ENCODE measurements at places on chromosomes 7 and 10.

- DNase-seq, result no peak
Measured at GRCh38 chr10:3399756-3400155, 227.2 kb upstream of the PITRM1 start.

- no peak for DNase-seq
Measured at GRCh38 chr7:39083781-39084180, 106.1 kb downstream of the POU6F2 start.

DNA sequence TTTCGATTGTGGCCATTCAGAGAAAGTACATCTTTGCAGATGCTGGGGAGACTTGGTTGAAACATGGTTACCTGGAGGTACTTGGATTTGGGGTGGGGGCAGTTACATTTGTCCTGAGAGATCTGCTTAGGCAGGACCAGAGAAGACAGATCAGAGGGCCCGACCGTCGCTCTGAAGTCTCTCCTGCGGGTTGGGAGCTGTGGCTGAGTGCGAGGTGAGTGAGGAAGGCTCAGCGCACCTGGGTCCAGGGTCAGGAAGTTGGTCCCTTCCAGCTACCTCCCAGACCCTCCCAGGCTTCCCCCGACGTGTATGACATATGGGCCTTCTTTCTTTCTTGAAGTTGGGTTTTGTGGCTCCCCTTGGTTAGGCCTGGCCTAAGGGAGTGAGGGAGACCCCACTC lies 56.3 kb downstream of the LHPP start:
- no peak for DNase-seq

- DNase-seq, result no peak
Measured at GRCh38 chr10:103660364-103661197, 167.1 kb downstream of the NEURL1 start.

DNA sequence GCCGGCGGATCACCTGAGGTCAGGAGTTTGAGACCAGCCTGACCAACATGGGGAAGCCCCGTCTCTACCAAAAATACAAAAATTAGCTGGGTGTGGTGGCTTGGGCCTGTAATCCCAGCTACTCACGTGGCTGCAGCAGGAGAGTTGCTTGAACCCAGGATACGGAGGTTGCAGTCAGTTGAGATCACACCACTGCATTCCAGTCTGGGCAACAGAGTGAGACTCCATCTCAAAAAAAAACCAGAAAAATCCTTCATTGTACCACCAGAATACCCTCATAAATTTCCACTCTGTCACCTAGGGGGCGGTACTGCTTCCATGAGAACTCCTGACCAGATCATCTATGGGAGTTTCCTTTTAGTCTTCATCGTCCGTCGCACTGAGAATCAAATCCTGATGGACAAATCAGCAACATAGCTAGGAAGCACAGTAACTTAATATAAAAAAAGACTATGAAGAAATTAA lies 225.8 kb upstream of the KLF14 start:
- no peak for DNase-seq

GRCh38 chr10:90849956-90850749 lies 7.7 kb downstream of the HTR7 start:
- DNase-seq, result no peak

GRCh38 chr10:79093658-79094411 lies 25.1 kb downstream of the ZMIZ1 start:
- no peak for DNase-seq

- DNase-seq, result no peak
Measured at GRCh38 chr7:57182031-57182430, 49.8 kb upstream of the ZNF479 start.

DNA sequence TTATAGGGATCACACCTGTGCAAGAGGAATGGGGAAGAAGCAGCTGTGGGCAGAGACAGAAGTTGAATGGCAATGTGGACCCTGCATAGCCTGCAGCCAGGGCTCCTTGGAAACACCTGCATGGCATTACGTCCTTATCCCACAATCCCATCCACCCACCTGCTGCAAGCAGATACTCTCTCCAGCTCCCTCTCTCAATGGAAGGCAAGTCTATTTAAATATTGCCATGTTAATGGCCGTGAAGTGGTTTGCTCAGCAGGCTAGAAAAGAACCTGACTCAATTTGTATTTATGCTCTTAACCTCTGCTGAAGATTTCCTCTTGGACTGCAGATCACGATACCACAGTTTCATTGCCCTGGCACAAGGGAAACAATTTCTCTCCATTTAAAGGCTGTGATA lies 417.0 kb downstream of the TYW1 start:
- DNase-seq, result no peak

GRCh38 chr7:51224811-51225595 lies 91.6 kb downstream of the COBL start:
- no peak for DNase-seq

GRCh38 chr7:8378349-8379019 lies 54.9 kb upstream of the NXPH1 start:
- DNase-seq, result no peak

GRCh38 chr10:4710858-4711257 lies 115.1 kb upstream of the AKR1E2 start:
- no peak for DNase-seq

GRCh38 chr7:73921623-73922528 lies 60.9 kb downstream of the TMEM270 start:
- DNase-seq, result no peak

GRCh38 chr7:155384751-155385150 lies 73.2 kb upstream of the EN2 start:
- DNase-seq, result no peak

DNA sequence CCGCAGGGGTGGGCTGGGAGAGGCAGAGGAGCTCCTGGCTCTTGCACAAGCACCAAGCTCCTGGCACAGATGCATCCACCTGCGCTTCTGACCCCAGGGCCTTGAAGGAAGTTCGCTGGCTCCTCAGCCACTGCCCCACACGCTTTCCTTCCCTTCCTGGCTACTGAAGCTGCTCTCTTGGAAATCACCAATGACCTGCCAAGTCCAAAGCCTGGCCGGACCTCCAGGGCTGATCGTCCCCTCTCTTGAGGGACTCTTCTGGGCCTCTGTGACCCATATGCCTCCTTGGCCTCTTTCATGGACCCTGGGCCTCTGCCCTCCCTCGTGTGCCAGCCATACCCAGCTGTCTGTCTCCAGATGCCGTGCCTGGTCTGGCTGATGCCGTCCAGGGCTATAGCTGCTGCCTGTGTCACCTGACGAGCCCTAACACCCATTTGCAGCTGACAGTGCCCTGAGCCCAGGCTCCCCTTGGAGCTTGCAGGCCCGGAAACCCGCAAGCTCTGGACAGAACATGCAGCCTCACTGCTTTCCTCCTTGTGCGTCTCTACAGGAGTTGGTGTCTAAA lies 113.4 kb downstream of the PRKAG2 start:
- DNase-seq, result no peak

- no peak for DNase-seq
Measured at GRCh38 chr10:59008452-59008851, 168.0 kb upstream of the PHYHIPL start.

DNA sequence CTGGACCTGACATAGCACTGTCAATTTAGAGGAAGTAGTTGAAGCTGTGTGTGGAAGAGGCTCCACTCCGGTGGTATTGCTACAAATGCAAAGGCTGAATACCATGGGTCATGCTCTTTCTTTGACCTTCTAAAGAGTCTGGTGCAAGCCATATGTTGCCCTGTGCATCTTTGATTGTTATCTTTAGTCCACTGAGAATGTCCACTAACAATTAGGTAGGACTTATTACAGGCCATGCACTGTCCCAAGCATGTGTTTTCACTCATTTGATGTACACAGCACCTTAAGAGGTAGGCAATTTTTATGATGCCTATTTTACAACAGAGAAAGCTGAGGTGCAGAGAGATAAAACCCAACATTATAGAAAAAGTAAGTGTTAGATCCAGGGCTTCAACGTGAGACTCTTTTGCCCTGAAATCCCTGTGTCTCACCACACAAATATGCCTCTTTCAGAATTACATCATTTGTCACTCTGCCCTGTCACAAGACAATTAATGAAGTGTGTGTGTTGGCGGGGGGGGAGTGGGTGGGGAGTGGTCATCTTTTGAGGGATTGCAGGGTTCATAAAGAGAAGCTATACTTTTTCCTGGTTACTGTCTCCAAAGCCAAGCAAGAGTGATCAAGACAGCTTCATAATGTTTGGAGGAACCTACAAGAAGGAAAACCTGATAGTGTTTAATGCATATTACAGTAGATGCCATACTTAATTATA lies 637.6 kb upstream of the IGFBP3 start:
- no peak for DNase-seq

DNA sequence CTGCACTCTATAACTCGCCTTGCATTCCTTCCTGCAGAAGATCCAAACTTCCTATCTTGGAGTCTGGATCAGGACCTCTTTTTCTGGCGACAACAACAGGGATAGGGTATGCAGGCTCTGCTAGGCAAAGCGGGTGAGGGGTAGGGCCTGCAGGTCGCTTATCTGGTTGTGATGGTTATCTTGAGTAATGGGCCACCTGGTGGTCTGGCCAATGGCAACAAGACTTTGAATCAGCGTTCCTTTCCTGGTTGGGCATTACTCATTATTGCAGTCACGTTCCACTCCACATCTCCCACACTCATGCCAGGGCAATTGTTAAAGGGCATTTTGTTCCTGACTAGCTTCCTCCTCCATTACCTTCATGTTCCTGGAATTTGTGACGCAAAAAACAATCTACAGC lies 48.4 kb upstream of the PLXDC2 start:
- DNase-seq, result peak; percentile 22

GRCh38 chr10:76089556-76090180 lies 658.2 kb downstream of the LRMDA start:
- DNase-seq, result no peak

GRCh38 chr7:74003621-74004020 lies 24.4 kb upstream of the ELN start:
- no peak for DNase-seq

DNA sequence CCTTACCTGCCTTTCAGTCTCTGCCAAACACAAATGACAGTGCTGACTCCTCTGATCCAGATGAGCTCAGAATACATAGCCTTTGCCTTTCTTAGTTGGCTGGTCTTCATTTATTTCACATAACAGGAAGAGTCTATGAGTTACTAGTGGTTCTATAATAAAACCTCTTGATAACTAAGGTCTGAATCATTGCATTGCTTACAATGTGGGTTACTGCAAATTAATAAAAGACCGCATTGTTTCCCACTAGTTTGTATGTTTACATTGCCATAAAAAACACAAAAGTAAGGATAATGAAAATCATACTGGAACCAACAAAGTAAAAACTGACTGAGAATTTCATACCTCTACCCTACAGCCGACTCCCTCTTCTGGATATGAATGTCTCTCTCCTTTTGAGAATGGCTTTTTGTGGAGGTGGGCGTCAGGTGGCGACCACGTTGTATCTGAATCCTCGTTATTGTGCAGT lies 62.0 kb upstream of the AKR1E2 start:
- DNase-seq, result no peak

GRCh38 chr7:18610331-18610948 lies 114.9 kb downstream of the HDAC9 start:
- peak; percentile 27 for DNase-seq

- DNase-seq, result no peak
Measured at GRCh38 chr7:48360574-48360973, 189.3 kb downstream of the ABCA13 start.

DNA sequence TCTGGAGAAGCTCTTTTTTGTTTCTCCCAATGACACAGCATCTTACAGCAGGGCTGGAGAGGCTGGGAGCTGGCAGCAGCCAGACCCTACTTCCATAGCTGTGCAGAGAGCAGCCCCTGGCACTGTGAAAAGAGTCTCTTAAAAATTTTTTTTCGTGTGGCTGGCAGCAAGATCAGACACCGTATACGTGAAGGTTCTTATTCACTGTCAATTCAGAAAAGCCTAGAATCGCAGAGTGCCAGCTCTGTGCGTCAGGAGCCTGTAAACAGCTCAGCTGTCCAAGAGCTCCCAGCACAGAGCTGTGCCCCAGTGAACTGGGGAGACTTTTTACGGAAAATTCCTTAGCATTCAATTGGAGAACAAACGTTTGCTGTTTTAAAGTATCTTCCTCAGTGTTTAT lies 6.5 kb downstream of the BAG3 start:
- no peak for DNase-seq

DNA sequence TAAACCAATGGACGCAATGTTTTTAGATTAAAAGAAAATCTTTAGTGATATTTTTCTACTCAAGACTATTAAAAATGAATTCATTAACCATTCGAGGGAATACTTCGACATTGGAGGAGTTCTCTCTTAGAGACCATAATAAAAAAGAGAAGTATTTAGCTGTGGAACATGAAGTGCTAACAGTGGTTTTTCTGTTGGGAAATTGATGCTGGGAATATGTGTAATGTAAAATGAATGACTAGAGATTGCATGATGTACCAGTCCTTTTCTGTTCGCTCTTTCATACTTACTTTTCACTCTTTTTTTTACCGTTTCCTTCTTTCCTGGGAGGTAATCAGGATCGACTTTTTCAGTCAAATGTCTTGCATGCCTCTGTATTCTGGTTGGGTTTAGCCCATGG lies 41.3 kb downstream of the ST7 start:
- DNase-seq, result no peak

DNA sequence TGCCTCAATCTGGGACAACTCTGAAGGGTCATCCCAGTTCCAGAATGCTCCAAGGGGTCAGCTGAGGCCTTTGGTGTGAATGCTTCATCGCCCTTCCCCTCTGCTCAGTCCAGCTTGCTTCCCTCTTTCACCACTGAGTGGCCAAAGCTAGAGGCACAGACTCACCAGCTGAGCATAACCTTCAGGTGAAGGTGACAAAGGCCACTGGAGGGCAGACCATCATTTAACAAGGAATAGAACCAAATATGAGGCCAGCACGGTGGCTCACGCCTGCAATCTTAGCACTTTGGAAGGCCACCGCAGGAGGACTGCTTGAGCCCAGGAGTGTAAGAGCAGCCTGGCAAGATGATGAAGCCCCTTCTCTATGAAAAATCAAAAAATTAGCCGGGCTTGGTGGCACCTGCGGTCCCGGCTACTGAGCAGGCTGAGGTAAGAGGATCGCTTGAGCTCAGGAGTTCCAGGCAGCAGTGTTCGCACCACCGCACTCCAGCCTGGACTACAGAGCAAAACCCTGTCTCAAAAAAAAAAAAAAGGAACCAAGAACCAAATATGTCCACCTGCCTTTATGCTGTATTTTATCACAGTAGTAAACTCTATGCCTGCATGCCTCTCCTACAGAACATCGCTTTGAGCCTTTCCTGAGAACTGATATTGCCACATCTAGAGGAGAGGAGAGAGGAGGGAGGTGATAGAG lies 13.4 kb downstream of the PRKAG2 start:
- DNase-seq, result no peak

- no peak for DNase-seq
Measured at GRCh38 chr7:150562919-150563318, 4.3 kb upstream of the GIMAP4 start.

DNA sequence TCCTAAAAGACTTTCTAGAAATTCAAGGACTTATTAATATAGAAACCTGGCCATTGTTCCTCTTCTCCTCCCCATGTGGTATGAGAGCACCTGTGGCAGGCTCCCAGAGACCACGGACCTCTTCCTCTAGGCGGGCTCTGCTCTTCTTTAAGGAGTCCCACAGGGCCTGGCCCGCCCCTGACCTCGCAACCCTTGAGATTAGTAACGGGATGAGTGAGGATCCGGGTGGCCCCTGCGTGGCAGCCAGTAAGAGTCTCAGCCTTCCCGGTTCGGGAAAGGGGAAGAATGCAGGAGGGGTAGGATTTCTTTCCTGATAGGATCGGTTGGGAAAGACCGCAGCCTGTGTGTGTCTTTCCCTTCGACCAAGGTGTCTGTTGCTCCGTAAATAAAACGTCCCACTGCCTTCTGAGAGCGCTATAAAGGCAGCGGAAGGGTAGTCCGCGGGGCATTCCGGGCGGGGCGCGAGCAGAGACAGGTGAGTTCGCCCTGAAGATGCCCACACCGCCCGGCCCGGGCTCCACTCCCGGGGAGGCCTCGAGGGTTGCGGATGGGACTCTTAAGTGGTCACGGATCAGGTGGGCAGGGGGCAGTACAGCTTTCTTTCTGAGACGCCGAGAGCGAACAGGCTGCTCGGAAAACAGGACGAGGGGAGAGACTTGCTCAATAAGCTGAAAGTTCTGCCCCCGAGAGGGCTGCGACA lies at the start of gene SLC26A4:
SLC26A4 (plus strand) TSS at position 448 of the 700 bp plus-strand sequence. CDS start 814 bp downstream, outside the sequence.
- no peak for DNase-seq
